Brain (organoid and tissue), 16 donors: ENCODE measurements at places on chromosomes 1 and 21. TPM values are rescaled to one million over a fixed set of nuclear protein-coding genes. Genes with fewer than 3 reads are reported as not detected.
A peak's percentile ranks its signal among the peaks of the same experiment; 100 is the strongest.

DNA sequence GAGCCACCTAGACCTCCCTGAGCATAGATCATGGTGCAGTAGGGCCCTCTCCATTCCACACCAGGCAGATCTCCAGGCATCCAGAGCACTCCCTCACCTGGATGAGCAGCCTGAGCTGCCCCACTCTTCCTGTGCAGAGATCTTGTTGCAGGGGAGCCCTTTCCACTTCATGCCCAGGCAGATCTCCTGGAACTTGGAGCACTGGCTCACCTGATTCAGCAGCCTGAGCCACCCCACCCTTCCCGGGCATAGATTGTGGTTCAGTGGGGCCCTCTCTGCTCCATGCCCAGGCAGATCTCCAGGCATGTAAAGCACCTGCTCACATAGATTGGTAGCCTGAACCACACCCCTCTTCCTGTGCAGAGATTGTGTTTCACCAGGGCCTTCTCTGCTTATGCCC is 78.0 kb downstream of the SEC16B start:
- no peak for DNase-seq

GRCh38 chr1:210372931-210373627 is 44.4 kb downstream of the HHAT start:
- DNase-seq = no peak

DNA sequence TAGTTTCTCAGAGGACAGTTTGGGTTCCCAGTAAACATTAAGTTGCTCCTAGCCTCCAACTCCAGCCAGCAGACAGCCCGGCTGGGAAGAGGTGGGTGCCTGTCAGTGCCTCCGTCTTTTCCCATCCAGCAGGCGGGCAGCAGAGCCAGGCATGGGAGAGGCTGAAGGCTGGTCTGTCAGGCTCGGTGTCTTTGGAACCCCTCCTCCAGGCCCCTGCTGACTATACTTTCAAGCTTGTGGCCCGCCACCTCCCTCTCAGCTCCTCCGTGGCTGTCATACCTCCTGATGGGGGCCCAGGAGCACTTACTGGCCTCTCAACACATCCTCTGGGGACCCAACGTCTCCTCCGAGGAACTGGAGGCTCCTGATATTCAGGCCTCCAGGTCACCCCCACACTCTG is 140.9 kb downstream of the ACTL8 start:
- DNase-seq = no peak

GRCh38 chr1:31632649-31633048 is 12.0 kb downstream of the PEF1 start:
- DNase-seq = no peak

- DNase-seq = no peak
Observed at GRCh38 chr1:8152731-8153702, 126.9 kb upstream of the ERRFI1 start.

DNA sequence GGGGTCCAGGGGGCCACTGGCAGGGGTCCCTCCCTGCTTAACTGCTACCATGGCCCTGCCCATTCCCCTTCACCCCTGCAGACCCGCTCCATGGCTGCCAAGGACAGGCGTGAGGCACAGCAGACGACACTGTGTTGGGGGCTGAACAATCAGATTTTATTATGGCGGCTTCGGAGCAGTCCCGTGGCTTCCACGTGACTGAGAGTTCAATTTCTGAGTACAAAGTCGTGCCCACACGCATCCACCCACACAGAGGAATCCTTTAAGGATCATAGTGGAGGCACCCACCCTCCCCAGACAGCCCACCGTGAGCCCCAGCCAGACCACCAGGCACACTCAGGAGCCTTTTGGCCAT is 1.5 kb downstream of the HES5 start:
- peak; percentile 17 for DNase-seq

- no peak for DNase-seq
Observed at GRCh38 chr1:115644109-115644508, 2.3 kb downstream of the VANGL1 start.

GRCh38 chr1:46760558-46761166 is 38.2 kb upstream of the CYP4B1 start:
- no peak for DNase-seq

GRCh38 chr1:26378088-26378878 is 5.7 kb upstream of the ZNF683 start:
- no peak for DNase-seq

DNA sequence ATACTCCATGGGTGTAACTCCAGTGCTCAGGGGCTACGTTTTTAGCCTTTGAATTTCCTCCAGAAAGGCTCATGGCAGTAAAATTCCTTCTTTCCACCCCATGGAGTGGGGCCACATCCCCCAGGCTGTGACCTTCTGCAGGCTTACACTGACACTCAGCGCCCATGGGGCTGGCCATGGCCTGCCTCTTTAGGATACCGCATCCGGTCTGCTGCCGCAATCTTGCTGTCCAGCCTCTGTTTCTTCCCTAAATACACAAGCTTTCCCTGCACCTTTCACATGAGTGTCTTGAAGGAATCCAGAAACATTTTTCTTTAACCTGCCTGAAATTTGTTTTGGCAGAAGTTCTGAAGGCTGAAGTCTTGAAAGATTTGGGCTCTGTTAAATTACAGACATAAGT is 170.5 kb downstream of the NTMT2 start:
- DNase-seq = no peak

- no peak for DNase-seq
Observed at GRCh38 chr1:153346077-153346723, 2.4 kb downstream of the PGLYRP4 start.

DNA sequence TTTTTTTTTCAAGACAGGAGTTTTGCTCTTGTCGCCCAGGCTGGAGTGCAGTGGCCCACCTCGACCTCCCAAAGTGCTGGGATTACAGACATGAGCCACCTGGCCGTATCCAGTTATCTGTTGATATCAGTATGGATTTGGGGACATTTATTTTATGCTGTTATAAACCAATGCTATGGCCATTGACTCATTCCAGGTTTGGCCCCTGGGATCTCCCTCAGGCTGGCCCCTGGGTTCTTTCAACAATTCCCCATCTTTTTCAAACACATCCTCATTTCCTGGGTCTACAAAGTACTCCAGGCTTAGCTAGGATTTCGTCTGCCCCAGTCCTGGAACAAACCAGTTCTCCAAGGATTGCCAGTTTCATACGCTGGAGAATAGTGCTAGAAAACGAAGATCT is 44.1 kb downstream of the WDR4 start:
- no peak for DNase-seq

DNA sequence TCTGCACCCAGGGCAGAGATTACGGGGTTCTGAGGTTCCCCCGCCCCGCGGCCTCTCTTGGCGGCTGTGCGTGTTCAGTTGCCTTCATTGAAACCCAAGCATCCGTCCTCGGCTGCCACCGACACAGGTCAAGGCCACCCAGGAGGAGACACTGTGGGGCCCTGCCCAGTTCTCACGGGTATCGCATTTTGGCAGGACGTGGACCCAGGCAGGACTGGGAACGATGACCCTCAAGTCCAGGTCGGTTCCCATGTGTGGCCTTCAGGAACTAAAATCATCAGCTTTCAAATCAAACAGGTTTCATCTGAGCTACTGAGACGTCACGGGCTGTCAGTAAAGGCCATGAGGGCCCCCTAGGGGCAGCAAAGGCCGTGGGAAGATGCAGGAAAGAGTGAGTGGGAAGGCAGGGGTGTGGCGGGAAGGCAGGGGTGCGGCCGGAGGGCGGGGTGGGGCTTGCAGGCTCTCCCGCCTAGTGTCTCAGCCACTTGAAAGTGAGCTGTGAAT is 7.0 kb upstream of the C1orf174 start:
- no peak for DNase-seq

DNA sequence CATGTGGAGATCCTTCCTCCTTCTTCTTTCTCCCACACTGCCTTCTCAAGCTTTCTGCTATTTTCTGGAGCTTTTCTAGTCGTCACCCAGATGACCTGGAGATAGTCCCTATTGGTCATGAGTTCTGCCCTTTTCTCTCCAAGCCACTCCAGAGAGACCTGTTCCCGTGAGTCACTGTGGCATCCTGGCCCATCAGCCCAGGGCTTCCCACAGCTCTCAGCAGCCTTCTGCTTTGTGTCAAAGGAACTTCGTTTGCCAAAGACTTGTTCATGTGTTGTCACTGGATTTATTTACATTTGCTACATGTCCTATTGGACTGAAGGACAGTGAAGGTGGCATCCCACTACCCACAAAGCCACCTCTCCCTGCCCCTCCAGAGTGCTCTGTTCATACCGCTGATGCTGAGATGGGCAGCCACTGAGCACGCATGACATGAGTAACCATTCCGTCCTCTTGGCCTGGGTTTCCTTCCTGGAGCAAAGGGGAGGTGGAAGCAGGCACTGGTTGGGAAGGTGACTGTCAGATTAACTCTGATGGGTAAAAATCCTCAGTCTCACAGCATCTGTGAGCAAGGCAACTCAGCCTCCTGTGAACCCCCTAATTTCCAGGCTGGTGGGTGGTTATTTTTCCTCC is 119.2 kb downstream of the EDEM3 start:
- no peak for DNase-seq

GRCh38 chr21:35120631-35121180 is 71.6 kb upstream of the RUNX1 start:
- DNase-seq = no peak

DNA sequence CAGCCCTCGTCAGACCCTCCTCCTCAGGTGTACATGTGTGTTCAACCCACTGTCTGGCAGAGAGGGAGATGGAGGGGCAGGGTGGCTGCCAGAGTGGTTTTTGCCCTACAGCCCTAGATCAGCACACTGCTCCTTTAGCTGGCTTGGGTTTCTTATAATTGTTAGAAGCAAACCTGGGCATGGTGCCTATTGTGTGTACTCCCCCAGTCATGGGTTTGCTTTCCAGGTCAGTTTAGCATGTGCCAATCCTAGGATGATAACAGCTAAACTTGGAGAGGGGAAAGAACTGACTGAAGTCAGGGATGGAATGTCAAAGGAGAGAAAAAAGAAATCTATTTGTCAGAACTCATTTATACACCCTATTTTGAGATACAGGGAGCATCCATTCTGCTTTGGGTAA is 63.3 kb downstream of the UCK2 start:
- no peak for DNase-seq

GRCh38 chr1:27176954-27177353 is 22.0 kb upstream of the SLC9A1 start:
- no peak for DNase-seq

GRCh38 chr1:31102501-31102950 is 37.0 kb upstream of the PUM1 start:
- DNase-seq = no peak

DNA sequence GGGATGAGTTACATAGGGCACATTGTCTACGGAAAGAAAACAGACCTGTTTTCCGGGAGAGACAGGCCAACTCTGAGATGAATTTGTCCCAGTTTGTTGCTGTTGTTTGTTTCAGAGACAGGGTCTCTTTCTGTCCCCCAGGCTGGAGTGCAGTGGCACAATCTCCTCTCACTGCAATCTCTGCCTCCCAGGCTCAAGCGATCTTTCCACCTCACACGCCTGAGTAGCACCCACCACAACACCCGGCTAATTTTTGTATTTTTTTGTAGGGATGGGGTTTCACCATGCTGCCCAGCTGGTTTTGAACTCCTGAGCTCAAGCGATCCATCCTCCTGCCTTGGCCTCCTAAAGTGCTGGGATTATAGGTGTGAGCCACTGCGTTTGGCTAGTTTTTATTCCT is 125.5 kb upstream of the ERRFI1 start:
- DNase-seq = no peak

DNA sequence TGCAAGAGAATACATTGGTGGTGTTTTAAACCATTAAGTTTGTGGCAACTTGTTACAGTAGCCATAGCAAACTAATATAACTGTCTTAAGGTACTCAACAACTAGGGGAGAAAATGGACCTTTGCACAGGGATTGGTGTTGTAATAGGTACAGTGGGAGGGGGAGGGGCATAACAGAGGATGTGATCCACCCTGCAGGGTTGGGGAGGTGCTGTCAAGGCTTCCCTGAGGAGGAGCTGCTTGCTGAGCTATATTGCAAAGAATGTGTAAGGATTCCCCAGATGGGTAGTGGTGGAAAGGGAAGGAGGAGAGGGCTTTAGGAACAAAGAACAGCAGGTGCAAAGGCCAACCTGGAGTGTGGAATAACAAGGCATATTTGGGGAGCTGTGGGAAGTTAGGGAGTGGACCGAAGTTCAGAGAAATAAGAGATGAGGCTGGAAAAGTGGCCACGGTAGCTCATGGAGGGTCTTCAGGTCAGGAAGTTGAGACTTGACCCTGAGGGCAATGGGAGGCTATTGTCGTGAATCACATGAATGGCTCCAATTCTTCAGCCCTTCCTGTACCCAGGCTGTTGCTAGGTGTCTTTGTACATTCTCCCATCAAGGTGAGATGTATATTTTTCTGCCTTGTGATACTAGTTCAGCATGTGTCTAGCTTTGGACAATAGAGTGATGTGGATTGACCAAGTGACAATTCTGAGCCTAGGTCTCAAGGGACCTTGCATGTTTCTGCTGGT is 168.6 kb upstream of the CSF3R start:
- DNase-seq = no peak

GRCh38 chr1:207869859-207870258 is 41.1 kb downstream of the CD34 start:
- DNase-seq = no peak

- no peak for DNase-seq
Observed at GRCh38 chr1:172390301-172390682, 30.2 kb upstream of the C1orf105 start.

GRCh38 chr1:33698361-33699035 is 165.4 kb upstream of the HMGB4 start:
- peak; percentile 52 for DNase-seq

GRCh38 chr1:36636206-36636605 is 153.5 kb upstream of the CSF3R start:
- DNase-seq = no peak

GRCh38 chr1:54934869-54935268 is 45.6 kb upstream of the TMEM61 start:
- DNase-seq = no peak

GRCh38 chr1:116474921-116475849 is 95.6 kb downstream of the CD58 start:
- DNase-seq = no peak

DNA sequence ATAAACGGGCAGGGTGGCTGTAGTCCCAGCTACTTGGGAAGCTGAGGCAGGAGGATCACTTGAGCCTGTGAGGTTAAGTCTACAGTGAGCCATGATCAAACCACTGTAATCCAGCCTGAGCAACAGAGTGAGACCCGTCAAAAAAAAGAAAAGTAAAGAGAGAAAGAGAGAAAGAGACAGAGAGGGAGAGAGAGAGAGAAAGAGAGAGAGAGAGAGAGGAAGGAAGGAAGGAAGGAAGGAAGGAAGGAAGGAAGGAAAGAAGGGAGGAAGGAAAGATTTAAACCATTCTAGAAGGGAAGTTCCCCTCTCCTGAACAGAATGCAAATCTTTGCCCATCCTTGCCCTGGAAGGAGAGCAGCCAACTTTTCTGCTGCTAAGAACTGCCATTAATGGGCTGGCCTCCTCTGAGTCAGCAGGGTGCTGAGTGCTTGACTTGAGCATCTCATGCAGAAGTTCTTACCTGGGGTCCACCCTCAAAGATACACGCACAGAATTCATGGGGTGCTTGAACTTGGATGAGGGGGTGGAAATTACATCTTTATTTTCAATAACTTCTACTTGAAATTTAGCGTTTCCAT is 24.5 kb upstream of the TARDBP start:
- no peak for DNase-seq

Gene TFF3
- 59.5 TPM for polyA plus RNA-seq

Gene PTCH2
- 0.71 TPM for polyA plus RNA-seq

Gene AMPD1
- not detected for polyA plus RNA-seq

Gene ANKRD65
- polyA plus RNA-seq = 54.3 TPM

Gene TRIM67
- 1.9 TPM for polyA plus RNA-seq

Gene OR2AJ1
- not detected for polyA plus RNA-seq

Gene PAQR7
- polyA plus RNA-seq = 7.7 TPM

Gene GNAT2
- not detected for polyA plus RNA-seq

Gene ADGRB2
- polyA plus RNA-seq = 67.9 TPM

Gene F5
- 0.83 TPM for polyA plus RNA-seq

Gene RCC2
- 151 TPM for polyA plus RNA-seq

Gene SYDE2
- polyA plus RNA-seq = 0.49 TPM

Gene SLAMF6
- polyA plus RNA-seq = 0.15 TPM
